ENCODE measurements at places on chromosomes 1 and 21. TPM values are rescaled to one million over a fixed set of nuclear protein-coding genes. Genes with fewer than 3 reads are reported as not detected.
A peak's percentile ranks its signal among the peaks of the same experiment; 100 is the strongest.

DNA sequence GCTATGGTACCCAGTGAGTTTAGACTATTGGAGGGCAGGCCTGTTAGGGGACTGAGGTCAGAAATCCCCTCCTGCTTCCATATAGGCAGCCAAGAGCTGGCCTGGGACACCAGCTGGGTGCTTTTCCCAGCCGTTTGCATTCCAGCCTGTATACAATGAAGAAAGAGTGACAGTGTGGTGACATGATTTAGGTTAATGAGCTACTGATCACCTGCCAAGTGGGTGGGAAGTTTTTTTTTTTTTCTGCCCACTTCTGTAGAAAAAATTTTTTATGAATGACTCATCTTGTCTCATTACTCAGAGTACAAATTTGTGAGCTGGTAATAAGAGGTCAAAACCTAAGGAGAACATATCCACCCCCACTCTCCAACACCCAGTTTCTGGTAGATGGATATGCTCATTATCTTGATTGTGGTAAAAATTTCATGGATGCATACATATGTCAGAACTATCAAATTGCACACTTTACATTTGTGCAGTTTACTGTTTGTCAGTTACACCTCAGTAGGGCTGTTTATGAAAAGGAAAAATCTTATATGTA lies 16.4 kb upstream of the CGN start:
- peak; percentile 72 for DNase-seq

- no peak for DNase-seq
Observed at GRCh38 chr1:229127301-229127700, 143.6 kb upstream of the RAB4A start.

DNA sequence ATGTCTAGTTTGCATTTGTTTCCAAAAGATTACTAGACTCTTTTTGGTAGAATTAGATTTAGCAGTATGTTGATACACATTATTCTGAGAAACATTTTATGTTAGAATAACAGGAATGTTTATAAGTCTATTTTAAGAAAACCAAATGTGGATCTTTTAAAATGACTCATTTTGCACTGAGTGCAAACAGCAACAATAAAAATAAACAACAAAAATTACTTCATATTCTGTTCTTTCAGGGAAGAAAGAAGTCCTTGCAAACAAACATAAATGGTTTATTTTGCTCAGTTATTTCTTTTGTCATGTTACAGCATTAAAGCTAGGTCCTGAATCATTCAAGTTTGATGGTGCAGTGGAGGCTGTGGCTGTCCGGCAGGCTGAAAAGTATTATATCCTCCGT lies 106.8 kb upstream of the TENT5C start:
- no peak for DNase-seq

DNA sequence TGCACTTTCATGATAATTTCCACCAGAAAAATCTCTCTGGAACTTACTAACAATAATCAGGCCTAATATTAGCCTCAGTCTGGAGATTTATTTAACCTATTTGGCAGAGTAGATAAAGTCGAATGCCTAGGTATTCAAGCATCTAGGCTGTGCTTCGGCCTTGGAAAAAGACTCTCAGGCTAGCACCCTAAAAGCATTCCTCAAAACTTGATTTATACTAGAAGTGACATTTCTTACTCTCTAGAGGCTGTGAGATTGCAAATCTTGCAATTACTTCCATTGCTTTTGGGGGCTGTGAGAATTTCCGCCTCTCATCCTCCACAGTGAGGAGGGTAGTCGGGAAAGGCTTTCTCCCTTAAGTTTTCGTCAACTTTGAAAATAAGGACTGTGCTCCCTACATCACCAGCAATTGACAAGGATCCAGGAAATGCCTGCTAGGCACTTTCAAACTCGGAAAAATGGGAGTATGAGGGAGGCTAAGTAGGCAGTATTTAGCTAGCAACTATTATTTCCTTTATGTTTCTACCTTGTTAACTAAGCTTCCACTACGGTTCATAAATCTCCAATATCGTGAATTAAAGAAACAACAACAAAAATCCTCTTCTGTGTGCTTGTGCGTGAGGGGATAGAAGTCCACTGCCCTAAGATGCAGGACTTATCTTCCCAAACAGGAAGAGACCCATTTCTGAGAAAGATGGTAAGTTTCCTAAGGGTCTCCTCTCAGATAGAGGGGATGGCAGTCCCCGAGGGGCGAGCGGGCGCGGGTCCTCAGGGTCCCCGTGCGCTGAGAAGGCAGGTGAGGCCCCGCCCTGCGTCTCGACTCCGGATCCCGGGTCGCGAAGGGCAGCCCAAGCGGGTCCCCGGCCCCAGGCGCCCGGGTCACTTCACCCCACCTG lies 1.1 kb upstream of the LMO4 start:
- peak; percentile 22 for DNase-seq

- DNase-seq: no peak
Observed at GRCh38 chr1:95369985-95370690, 136.1 kb downstream of the RWDD3 start.

- no peak for DNase-seq
Observed at GRCh38 chr1:44068442-44068921, 37.2 kb upstream of the SLC6A9 start.

DNA sequence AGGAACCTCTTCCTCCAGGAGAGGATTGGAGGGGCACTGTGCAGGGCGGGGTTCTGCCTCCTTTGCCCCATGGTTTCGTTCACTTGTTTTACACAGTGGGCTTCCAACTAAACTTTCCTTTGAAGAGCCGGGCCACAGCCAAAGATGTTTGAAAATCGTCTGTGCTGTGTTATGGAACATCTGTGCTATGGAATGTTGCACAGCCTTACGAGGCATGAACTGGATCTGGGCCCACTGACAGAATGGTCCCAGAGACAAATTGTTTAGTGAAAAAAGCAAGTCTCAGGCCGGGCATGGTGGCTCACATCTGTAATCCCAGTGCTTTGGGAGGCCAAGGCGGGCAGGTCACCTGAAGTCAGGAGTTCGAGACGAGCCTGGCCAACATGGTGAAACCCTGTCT lies 12.6 kb upstream of the MEF2D start:
- peak; percentile 49 for DNase-seq

DNA sequence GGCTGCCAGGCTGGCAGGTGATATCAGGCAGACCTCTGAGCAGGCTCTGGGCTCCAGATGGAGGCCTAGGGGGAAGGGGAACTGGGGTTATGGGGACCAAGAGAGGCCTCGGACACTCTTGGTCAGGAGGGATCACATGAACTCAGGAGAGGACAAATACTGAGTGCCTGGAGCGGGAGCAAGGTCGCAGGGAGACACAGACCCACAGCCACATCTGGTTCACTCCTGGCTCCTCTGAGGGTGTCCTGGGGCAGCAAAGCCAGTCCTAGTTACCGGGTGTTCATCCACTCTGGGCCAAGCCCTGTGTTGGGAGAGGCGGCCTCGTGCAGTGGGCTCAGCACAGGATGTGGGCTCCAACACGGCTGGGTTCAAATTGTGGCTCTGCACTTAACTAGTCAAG lies 239.0 kb downstream of the PTPRU start:
- DNase-seq: no peak

DNA sequence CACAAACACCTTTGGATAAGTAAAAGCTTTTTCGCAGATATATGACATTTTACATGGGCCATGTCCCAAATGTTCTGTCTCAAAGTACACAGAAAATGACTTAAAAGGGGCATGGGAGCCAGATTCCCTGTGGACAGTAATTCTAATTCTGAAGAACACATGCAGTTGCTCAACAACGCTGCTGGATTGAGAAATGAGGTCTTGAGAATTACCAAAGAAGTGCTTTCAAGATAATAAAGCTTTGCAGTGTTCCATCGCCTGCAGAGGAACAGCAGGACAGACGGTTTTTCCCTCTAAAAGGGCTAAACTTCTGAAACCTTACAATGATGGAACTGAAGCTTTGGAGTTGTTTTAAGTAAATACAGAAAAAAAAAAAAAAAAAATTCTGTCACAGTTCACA lies 55.3 kb upstream of the HSPA13 start:
- DNase-seq: peak; percentile 6

DNA sequence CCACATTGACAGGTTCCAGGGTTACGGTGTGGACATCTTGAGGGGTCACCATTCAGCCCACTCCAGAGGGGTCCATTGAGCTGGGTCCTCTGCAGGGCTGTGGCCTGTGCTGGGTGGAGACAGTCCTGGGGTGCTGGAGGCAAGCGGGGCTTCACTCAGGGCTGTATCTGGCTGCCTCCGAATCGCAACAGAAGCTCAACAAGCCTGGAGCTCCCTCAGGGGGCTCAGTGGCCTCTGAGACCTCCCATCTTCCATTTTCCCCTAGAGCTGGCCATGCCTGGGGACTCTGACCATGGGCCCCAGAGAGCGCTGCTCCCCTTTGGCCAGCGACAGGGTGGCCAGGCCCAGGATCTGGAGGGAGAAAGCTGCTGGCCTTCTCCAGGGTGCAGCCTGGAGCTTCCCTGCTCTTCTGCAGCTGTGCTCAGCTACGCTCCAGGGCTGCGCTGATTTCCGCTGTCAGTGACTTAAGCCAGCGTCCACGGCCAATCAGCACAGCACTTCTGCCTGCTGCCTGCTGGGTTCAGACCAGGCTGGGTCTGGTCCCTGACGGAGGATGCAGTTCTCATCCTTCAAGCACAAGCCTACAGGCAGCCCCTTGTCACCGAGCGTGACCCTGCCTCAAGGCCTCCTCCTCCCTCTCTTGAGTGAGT lies 45.0 kb upstream of the ADARB1 start:
- peak; percentile 33 for DNase-seq

DNA sequence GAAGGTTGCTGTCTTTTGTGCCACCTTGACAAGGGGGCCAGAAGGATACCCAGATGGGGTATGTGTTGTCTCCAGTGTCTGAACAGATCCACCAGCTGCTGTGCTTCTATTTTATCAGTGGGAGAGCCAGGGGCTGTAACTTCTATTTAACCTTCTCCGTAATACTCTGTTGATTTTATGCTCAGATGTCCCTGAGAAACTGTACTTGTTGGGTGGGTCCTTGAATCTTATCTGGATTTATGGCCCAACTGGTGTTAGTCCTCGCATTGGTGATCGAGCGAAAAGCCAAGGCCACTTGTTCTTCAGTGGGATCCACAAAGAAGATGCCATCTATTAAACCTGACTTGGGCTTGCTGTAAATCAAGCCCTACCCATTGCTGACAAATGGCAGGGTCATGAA lies 56.4 kb downstream of the ST6GALNAC3 start:
- DNase-seq: no peak

DNA sequence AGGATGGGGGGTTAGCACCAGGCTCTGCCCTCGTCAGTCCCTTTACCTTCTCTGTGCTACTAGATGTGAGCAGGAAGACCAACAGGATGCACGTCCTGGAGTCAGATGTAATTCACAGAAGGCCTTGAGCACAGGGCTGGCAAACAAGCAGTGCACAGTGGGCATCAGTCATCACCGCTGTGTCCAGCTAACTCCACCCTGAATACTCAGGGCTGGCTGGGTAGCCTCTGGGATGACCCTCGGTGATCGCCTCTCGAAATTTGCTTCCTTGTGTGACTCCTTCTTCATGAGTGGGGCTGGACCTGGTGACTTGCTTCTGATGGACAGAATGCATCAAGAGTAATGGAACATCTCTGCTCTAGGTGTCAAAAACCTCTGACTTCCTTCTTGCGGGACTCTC lies 92.2 kb upstream of the TMPRSS2 start:
- no peak for DNase-seq

- peak; percentile 29 for DNase-seq
Observed at GRCh38 chr21:34186109-34186719, 112.8 kb downstream of the MRPS6 start.

DNA sequence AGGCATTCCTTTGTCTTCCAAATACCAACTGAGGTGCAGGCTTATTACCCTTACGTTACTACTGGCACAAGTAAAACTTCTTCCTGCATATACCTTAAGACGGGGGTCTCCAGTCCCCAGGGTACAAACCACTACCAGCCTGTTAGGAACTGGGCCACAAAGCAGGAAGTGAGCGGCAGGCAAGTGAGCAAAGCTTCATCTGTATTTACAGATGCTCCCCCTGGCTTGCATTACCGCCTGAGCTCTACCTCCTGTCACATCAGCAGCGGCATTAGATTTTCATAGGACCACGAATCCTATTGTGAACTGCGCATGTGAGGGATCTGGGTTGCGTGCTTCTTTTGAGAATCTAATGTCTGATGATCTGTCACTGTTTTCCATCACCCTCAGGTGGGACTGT lies 113.1 kb downstream of the SLC45A1 start:
- DNase-seq: no peak

GRCh38 chr1:46193984-46194570 lies 4.2 kb downstream of the POMGNT1 start:
- no peak for DNase-seq

DNA sequence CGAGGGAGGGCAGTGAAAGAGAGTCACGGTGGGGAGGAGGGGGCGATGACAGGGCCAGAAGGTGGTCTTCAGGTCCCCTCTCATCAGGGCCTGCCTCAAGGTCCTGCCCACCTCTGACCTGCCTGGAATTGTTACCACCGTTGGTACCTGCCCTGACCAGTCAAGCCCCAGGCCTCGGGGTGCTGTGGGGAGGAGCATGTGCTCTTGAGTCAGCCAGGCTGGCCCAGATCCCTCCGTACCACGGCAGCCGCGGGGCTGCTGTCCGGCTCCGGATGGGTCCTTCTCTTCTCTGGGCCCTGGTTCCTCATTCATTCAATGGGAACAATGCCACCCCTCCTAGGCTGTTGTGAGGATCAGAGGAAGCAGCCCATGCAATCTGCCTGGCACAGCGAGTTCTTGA lies 22.0 kb downstream of the SERINC2 start:
- DNase-seq: no peak

DNA sequence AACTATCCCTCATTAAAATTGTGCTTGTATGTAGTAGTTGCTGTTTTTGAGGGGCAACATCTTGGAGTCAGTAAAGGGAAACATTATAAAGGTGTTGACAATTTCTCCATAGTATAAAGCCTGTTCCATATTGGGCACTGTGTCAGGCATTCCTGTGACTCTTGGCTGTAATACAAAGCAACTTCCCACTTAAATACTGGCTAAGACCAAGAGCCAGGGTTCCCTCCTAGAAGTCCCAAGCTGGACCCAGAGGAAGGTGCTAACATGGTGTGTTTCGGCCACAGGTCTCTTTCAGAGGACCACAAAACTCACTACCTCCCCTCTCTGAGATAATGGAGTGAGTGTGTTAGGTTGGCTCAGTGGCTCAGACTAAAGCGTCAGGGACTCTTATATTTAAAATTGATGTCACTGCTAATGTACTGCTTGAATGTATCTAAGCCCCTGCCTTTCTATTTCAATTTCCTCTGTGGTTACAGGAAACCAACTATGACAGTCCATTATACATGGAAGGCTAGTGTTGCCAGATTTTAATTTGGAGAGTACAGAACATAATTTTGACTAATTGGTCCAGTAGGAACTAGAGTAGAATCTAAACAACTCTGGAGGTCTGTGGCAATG lies 74.7 kb upstream of the RGL1 start:
- no peak for DNase-seq

- DNase-seq: peak; percentile 45
Observed at GRCh38 chr1:3522564-3523265, 68.2 kb downstream of the ARHGEF16 start.

- no peak for DNase-seq
Observed at GRCh38 chr1:147891088-147891487, 11.5 kb upstream of the GJA8 start.

ADORA1 gene
- total RNA-seq: 6.5 TPM

PIK3R3 gene
- total RNA-seq: 5.0 TPM

FAM177B gene
- total RNA-seq: not detected

BTBD8 gene
- 14.0 TPM for total RNA-seq

CELA3B gene
- not detected for total RNA-seq

DUSP23 gene
- 27.8 TPM for total RNA-seq

ZNF593OS gene
- total RNA-seq: not detected

CCDC30 gene
- total RNA-seq: 5.8 TPM

TFF2 gene
- total RNA-seq: not detected
